ENCODE measurements at places on chromosomes 16 and 17.

- no peak for DNase-seq
These were observed 25.3 kb upstream of the SMURF2 start for GRCh38 chr17:64687376-64687775.

GRCh38 chr16:75942936-75943335, 216.6 kb upstream of the CPHXL start:
- no peak for DNase-seq

DNA sequence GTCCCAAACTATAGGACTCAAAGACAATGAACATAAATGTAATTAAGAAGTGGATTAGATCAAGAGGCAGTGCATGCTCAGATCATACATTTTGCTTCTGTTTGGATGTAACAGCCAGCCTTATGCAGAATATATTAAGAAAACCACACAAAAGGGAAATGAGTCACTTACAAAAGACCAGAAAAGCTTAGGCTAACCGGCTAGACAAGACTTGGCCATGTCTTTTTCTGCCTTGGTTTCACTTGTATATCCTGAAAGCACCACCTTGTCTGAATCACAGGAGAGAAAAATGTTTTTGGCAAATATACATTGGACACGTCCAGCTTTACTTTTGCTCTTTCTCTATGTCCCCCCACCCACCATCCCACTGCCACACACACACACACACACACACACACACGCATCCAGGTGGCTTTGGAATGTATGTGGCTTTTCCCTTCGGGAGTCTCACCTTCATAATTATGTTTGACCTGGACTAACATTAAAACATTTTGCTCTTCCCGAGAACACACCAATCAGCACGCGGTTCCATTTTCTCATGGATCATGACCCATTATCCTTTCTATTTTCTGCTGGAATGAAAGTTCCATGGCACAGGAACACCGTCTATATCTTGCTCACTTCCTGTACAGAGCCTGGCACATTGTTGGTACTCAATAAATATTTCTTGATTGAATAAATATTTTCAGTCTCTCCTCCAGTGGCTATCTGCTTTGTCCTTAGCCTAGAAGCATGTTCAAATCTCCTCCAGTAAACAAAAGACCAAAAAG, 64.6 kb downstream of the CDK5R1 start:
- DNase-seq: no peak

DNA sequence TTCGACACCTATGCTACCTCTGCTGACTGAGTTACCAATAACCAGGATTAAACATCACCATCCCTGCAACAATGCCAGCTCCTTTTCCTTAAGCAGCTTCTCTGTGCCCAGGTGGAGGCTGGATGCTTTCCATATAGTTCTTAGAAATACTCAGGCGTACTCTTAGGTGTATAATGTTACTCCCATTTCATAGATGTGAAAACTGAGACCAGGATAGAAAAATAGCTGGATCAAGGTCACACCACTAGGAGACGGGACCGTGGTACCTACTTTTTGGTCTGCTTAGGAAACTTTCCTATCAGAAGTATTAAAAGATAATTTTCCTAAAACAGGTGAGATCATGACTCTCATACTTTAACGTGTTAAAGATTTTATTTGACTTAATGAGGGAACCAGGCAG, 141.7 kb upstream of the RPL38 start:
- no peak for DNase-seq

DNA sequence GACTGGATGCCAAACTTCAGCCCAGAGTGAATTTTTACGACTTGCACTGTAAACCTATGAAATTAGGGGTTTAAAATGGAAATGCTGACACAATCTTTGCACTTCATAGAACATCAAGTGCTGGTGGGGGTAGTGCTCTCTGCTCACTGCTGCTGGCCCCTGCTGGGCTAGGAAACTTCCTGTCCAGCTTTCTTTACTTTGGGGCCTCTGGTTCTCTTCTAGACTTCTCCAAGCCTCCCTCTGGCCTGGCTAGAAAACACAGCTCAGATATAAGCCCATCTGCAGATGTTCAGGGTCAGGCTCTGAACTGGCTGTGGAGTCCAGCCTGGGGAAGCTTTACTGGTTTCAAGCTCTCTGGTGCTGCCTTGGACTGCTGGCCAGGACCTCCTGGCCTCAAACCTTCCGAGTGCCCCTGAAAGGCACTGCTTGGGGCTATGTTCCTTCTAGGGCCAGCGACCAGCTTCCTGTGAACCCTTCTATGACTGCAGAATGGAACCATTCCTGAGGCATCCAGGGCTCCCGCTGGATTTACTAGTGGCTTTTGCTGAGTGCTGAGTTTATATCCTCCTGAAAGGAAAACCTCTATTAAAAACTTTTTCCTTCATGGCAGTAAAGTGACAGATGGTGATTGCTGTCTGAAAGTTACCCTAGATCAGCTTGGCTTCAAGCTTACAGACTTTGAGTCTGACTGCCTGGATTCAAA, 59.4 kb downstream of the TBX4 start:
- no peak for DNase-seq

GRCh38 chr17:68937890-68938514, 17.2 kb downstream of the ABCA8 start:
- DNase-seq: no peak

DNA sequence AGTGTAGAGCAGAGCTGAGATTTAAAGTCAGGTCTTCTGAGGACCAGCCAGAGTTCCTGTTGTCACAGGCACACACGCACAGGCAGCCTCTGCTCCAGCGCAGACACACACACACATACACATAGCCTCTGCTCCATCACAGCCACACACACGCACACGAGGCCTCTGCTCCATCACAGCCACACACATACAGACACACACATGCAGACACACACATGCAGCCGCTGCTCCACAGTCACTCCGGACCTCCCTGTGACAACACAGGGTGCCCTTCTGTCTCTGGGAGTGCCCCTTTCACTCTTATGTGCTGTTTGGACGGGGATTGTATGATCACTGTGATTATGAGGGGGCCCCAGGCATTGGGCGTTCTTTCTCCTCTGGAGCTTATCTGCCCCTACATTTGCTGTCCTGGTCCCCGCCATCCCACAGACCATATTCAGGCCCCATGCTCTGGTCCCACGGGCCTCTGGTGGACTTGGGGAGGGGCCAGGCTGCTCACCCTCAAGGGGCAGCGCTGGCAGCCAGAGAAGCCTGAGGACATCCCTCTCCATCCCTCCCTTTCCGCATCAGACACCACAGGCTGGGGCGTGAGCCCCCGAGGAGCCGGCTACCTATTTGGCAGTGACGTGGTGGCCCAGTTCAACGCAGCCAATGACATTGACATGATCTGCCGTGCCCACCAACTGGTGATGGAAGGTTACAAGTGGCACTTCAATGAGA, 7.5 kb downstream of the TBX6 start:
- DNase-seq: no peak

DNA sequence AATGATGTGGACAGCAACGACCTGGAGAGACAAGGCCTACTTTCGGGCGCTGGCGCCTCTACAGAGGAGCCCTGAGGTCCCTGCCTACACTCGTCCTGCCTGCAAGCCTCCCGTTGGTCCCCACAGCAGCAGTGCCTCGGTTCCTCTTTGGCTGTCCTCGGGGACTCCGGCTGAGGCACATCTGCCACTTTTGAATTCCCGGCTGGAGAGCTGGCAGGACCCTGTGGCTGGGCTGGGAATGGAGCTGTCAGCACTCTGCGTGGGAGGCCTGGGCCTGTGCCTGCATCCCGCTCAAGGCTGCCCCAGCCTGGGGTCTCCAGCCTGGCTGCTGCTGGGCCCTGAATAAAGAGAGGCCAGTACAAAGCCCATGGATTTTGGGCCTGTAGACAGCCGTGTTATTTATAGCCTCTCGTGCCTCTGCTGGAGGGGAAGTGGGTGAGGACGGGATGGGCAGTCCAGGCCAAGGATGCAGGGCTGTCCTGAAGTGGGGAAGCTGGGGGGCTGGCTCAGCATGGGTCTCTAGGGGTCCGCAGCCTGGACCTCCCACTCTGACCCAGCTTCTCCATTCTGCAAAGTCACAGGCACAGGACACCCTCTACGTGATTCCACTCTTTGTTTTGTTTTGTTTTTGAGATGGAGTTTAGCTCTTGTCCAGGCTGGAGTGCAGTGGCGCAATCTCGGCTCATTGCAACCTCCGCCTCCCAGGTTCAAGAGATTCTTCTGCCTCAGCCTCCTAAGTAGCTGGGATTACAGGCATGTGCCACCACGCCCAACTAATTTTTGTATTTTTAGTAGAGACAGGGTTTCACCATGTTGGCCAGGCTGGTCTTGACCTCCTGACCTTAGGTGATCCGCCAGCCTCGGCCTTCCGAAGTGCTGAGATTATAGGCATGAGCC, 10.6 kb upstream of the SPNS2 start:
- no peak for DNase-seq

- DNase-seq: no peak
These were observed 8.9 kb downstream of the BAIAP2 start for GRCh38 chr17:81043725-81044427.

DNA sequence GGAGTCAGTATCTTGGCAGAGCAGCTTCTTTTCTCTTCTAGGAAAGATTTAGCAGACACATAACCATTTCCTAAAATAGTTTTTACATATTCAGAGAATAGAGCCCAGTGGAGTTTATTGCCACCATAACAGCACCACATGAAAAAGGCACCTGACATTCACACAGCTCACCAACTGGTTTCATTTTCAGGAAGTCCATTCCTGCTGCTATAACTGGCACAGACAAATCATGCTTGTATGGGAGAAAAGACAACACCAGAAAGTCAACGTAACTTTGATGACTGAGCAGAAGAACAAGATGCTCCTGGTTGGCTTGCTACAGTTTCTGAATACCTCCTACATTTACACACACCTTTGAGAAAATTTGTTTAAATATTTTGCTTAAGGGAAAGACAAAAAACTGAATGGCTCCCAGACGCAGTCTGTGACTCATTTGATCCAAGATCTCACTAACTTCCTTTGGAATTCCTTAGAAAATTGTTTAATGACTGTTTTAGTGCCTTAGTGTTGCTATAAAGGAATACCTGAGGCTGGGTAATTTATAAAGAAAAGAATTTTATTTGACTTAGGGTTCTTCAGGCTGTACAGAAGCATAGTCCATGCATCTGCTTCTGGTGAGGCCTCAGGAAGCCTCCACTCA, 1380.6 kb downstream of the CDH8 start:
- DNase-seq: no peak

DNA sequence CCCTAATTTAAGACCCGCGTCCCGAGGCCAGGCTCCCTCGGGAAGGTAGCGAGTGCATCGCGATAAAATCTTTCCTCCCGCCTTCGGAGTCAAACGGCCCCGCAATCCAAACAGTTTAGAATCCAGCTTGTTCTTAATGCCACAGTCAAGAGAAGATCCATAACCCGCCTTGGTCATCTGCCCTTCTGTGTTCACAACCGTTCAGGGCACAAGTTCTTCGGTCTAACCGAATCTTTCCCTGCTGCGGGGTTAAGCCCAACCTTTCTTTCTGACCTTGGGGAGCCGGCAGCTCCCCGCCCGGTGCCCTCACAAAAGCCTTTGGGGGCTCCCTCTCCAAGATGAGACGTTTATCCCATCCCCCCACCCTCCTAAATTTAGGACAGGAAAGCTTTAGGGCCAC, 30.3 kb downstream of the CPSF4L start:
- no peak for DNase-seq

GRCh38 chr17:49071106-49071505, 61.5 kb upstream of the B4GALNT2 start:
- DNase-seq: no peak

DNA sequence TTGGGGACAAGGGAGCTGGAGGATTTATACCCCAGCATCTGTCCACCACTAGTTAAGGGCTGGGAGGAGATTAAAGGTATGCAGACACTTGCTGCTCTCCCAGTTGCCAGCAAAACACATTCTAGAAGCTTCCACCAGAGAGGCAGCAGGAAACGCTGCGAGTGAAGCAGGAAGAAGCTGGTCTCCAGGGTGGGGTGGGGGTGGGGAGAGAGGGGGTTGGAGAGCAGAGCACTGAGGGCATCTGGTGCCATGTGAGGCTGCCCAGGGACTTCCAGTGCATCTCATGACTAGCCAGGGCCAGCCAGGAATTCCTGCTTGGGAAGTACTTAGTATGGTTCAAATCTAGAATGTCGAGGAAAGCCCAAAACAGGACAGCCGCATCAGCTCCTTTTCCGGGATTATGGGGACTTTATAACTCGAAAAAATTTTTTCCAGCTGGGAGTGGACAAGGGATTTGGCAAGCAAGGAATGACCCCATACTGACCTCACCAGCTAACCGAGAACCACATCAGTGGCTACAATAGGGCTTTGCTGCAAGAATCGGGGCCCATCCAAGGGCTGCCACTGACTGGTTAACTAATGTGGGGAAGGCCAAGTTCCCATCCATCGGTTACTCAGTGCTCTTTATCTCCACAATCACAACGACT, 26.2 kb upstream of the AXIN2 start:
- no peak for DNase-seq

DNA sequence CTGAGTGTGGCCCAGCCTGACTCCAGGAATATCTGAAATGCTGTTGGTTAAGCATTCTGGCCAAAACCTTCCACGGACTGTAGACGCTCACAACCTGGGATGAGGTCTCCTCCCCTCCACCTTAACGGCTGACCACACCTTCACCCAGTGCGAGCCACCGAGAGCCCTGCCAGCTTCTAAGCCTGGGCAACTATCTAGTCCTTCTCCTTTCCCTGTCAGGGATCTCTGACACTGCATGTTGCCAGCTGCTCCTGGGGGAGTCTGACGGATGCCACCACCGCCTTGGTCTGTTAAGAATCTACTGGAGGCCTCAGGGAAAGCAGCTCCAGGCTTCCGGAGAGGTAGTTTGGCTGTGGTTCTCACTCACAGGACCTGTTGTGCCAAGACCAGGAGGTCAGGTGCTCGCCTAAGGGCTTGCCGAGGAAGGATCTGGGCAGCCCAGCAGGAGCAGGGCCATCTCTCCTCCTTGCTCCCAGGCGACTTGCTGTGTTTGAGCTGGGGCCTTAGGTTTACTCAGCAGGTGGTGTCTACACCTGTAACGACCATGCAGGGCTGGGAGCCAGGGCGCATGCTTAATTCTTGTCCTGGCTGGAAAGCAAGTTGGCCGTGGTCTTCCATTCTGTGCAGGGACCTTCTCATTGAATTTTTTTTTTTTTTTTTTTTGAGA, 111.8 kb downstream of the NTN1 start:
- DNase-seq: no peak

- DNase-seq: no peak
These were observed 154.7 kb downstream of the PRKCB start for GRCh38 chr16:23990507-23990906.

GRCh38 chr16:56749672-56750491, 20.0 kb downstream of the NUP93 start:
- DNase-seq: no peak

GRCh38 chr16:4361033-4361943, 10.2 kb upstream of the PAM16 start:
- no peak for DNase-seq

All from GM12892 (cell line).